IMR-90 (cell line): ENCODE measurements at places on chromosomes 1 and 21. TPM values are rescaled to one million over a fixed set of nuclear protein-coding genes. Genes with fewer than 3 reads are reported as not detected.

GRCh38 chr21:20883408-20883800, 114.8 kb upstream of the NCAM2 start:
- no peak for DNase-seq

- no peak for DNase-seq
Measured at GRCh38 chr1:156866249-156866909, 5.7 kb downstream of the NTRK1 start.

GRCh38 chr1:43949678-43950077, 2.9 kb downstream of the IPO13 start:
- DNase-seq = no peak

The HHIPL2 gene
- under 0.01 TPM in 1 of 2 replicates, not detected in the other for total RNA-seq

The GPBP1L1 gene
- total RNA-seq = 57.4 and 83.6 TPM in 2 replicates

The GJA4 gene
- not detected in 2 replicates for total RNA-seq
